Right renal cortex interstitium (tissue), 3 donors: ENCODE measurements at places on chromosomes 2 and 18.

DNA sequence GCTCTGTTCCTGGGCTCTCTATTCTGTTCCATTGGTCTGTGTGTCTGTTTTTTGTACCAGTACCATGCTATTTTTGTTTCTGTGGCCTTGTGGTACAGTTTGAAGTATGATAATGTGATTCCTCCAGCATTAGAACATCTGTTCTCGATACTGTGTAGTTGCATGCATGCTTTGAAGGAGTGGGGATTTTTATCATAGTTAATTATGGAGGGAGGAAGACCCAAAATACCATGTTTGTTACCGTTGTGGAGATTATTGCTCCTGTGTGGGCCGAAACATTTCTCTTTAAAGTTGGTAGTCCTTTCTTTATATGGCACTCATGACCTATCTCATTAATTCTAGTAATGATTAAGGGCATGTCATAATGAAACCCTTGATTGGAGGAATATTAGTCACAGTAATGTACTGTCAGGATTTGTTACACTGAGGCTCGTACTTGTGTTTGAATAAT, 87.6 kb downstream of the TTC27 start:
- no peak for DNase-seq

DNA sequence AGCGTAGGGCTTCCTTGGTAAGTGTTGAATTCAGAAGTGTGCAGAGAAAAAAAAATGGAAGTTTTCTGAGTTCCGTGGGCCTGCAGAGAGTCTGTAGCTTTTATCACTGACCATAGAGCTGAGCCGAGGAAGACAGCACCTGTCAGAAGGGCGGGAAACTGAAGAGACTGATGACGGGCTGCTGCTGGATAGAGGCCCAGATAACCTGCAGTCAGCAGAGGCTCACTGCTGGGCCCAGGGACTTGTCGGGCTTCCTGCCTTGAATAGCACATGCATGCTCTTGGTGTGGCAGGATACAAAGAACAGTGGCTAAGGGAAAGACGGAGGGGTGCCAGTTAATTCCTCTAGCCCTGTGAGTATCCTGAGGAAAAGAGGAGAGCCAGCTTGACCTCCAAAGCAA, 166.4 kb downstream of the MGAT5 start:
- no peak for DNase-seq

GRCh38 chr18:46332286-46332801, 228.2 kb downstream of the HAUS1 start:
- DNase-seq: no peak

DNA sequence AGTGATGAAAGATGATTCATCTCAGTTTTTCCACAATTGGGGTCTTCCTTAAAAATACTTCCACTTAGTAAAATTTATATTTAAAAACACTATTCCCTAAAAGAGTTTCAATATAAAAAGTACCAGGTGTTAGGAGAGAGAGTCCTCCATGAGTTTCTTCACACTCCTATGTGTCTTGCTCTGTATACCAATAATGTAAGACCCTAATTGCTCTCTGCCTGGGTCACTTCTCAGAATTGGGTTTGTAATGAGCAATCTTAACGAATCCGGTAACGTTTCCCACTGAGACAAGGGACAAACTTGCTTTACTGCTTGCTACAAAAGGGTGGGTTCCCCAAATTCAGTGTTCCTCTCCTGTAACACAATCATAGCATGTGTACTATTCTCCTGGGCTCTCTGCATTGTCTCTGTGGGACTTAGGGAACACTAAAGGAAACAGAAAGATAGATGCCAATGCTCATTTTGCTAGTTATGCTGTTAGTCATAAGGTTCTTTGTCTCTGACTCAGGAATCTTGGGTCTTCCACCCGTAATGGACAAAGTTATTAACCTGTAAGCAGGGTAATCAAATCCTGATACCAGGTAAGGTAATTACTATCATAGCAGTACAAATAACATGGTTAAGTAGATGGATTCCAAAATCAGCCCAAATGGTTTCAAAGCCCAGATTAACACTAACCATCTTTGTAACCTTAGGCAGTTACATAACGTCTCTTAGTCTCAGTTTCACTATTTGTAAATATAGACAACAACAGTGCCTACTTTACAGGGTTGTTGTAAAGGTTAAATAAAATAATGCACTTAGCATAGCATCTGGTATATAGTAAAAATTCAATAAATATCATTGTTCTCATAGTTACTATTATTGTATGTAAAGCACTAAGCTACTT, 46.3 kb downstream of the ITSN2 start:
- DNase-seq: no peak

- no peak for DNase-seq
These were observed 78.9 kb downstream of the LRRFIP1 start for GRCh38 chr2:237706257-237706656.

DNA sequence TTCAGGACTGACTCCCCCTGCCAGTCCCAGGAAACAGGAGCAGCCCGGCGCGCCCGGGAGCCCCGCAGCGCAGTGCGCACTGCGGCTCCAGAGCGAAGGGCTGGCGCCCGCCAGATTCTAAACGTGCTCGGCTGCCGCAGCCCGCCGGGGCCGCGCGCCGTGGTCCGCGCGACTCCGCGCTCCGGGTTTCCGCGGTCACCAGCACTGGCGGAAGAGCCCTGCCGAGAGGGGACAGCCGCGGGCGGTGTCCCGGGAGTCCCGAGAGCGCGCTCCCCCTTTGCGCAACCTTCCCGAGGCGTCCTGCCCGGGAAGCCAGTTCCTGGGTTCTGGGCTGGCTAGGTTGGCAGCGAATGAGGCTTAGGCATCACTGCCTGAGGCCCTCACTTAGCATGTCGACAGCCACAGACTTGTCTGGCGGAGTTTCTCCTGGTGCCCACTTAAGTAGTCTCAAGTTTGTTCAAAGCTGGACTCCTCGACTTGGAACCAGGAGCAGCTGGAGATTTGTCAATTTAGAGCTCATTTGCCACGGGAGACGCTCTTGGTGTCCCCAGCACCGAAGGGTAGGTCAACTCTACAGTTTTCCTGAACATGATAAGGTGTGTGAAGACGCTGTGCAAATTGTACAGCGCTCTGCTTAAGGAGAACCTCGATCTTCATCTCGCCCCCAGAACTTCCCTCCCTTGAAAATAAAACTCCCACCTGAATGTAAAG, 1.5 kb upstream of the VSNL1 start:
- DNase-seq: peak; percentile 63

DNA sequence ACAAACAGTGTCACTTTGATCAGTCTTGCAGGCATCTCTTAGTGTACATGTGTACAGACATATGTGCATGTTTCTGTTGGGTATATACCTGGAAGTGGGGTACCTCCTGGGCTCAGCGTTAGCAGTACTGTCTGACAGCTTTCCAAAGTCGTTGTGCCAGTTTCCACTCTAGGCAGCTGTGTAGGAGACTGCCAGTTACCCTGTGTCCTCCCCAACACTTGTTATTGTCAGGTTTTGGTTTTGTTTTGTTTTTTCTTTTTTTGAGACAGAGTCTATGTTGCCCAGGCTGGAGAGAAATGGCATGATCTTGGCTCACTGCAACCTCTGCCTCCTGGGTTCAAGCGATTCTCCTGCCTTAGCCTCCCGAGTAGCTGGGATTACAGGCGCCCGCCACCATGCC, 6.2 kb downstream of the FKBP1B start:
- DNase-seq: no peak

- DNase-seq: no peak
These were observed 7.1 kb downstream of the KCNE4 start for GRCh38 chr2:223058952-223059716.

GRCh38 chr2:2686222-2686621, 355.1 kb upstream of the MYT1L start:
- no peak for DNase-seq

GRCh38 chr2:112811841-112812306, 24.7 kb downstream of the IL1B start:
- no peak for DNase-seq

- DNase-seq: no peak
These were observed 60.6 kb downstream of the LRP2 start for GRCh38 chr2:169301596-169302335.

DNA sequence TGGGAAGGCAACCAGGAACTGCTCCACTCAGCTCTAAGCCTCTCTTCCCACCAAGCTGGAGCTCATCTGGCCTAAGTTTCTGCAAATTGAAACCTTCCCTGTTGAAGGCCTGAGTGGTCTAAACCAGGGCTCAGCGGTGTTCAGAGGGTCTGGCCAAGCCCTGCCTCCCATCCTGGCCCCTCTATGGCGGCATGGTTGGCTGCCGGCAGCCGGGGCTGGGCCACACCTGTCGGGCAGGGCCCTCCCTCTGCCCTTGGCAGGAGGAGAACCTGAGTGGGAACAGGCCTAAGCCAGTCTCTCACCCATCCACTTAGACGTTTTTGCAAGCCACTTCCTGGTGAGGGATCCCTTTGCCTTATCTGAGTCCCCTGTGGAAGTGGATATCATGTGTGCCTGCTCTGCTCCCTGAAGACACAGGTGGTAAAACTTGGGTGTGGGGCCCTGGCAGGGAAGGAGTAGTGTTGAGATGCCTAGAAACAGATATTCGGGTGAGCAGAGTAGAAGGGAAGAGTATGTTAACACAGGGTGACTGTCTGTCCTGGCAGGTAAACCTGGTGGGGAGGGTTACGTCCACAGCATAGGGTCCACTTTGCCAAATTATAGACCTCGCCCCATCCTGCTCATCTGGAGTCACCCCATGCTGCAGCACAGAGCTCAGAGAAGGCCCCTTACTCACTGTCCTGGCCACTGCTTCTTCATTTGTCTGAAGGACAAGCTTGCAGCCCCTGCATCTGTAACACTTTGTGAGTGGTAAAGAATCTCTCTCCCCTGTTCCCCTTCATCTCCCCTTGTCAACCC, 63.0 kb upstream of the SIX2 start:
- DNase-seq: no peak
